ENCODE measurements at places on chromosomes 11 and 22. TPM values are rescaled to one million over a fixed set of nuclear protein-coding genes. Genes with fewer than 3 reads are reported as not detected.

DNA sequence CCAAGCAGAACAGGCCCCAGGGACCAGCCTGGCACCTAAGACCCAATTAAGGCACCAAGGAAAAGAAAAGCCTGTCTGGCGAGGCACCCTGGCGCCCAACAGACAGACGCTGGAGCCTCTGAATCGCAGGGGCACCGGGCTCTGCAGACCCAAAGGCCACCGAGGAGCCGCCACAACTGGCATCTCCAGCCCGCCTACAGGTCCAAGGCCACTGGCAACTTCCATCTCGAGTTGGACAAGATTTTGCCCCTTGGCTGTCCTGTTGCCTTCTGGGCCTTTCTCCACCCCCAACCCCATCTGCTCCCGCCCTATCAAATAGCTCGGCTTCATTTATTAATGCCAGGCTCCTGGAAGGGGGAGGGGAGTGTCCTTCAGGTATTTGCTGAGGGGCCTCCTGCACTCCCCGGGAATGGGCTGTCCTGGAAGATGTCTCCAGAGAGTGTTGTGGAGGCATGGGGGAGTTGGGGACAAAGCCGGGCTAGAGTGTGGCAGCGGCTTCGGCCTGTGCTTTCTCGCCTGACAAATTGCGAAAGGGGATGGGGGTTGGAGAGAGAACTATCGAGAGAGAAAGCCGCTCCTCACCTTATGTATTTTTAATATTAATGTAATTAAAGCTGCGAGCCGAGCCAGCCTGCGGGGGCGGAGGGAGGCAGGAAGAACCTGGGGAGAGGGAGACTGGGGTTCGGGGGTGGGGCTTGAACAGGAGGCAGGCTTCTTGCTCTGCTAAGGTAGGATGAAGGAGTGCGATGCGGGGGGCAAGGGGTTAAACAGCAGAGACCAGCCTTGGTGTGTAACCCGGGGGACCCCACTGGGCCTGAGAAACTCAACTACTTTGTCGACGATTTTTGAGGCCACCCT lies 2.0 kb downstream of the DSCAML1 start:
- no peak for DNase-seq
- H3K36me3 ChIP-seq = no peaks in the 10 kb centered on the region
- H3K27me3 ChIP-seq = peaks cover 14% of the 10 kb centered on the region
- no peak overlapping the region for H3K4me3 ChIP-seq
- H3K4me1 ChIP-seq = peaks cover 20% of the 10 kb centered on the region

RPS13 gene
- total RNA-seq = 810 TPM

GRCh38 chr22:28942801-28943500 lies 59.6 kb downstream of the ZNRF3 start:
- H3K27ac ChIP-seq = no peak overlapping the region
- no peak overlapping the region for H3K4me3 ChIP-seq

DGCR6 gene
- not detected for total RNA-seq

GRCh38 chr11:77994434-77995362 lies at the start of gene INTS4:
Gene INTS4, minus strand, starts transcription at chr11:77994668. Its CDS starts 25 bp downstream, at chr11:77994643.
- peaks cover 15% of the 10 kb centered on the region for H3K4me1 ChIP-seq
- H3K36me3 ChIP-seq = no peaks in the 10 kb centered on the region
- peak; percentile 100 for DNase-seq
- H3K4me3 ChIP-seq = peak within 1 kb of the TSS; percentile 78
- H3K27me3 ChIP-seq = no peaks in the 10 kb centered on the region

DNA sequence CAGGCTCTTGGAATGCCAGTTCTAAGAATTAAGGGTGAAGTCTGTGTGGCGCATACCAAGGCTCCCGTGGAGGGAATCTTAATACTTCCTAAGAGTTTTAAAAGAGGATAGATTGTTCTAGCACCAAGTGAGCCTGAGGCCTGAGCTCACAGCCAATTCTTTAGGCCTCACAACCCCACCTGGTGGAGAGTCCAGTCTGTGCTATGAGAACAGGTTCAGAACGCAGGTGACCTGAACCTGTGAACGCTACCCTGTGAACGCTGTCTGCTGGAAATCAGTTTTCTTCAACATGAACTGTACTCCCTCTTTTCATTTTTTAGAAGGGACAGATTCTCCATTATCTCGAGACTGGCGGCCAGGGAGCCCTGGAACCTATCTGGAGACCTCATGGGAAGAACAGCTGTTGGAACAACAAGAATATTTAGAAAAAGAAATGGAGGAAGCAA lies 43.2 kb upstream of the DLAT start:
- DNase-seq = peak; percentile 94
- no peaks in the 10 kb centered on the region for H3K27me3 ChIP-seq
- peak overlapping the region; percentile 22 for H3K4me3 ChIP-seq
- H3K4me1 ChIP-seq = peaks cover 94% of the 10 kb centered on the region
- H3K36me3 ChIP-seq = peaks cover 20% of the 10 kb centered on the region

GRCh38 chr11:19834771-19835170 lies 122.1 kb downstream of the NAV2 start:
- DNase-seq = no peak
- H3K36me3 ChIP-seq = peaks cover 28% of the 10 kb centered on the region
- H3K27ac ChIP-seq = no peak overlapping the region
- no peak overlapping the region for H3K4me3 ChIP-seq
- no peaks in the 10 kb centered on the region for H3K27me3 ChIP-seq

KIF18A gene
- 2.6 TPM for total RNA-seq

DNA sequence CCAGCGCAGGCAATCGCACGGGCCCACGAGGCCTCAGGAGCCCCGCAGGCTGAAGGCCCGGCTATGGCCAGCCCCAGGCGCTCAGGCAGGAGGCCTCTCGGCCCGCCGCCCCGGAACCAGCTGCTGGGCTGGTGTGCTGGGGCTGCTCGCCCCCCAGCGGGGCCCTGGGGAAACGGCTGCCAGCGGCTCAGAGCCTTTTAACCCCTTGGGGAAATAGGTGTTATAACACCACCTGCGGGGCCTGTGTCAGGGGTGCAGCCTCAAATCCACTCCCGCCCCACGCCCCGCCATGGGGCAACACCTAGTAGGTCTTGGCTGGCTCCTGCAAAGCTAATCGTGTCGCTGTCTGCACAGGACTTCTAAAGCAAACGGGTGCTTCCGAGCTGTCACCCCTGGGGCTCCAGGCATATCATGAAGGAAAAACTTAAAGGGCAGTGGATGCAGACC lies 237.4 kb downstream of the TTC28 start:
- H3K27me3 ChIP-seq = no peaks in the 10 kb centered on the region
- H3K27ac ChIP-seq = peak overlapping the region; percentile 86
- H3K4me1 ChIP-seq = peaks cover 8% of the 10 kb centered on the region
- H3K36me3 ChIP-seq = no peaks in the 10 kb centered on the region
- peak overlapping the region; percentile 64 for H3K4me3 ChIP-seq

- no peaks in the 10 kb centered on the region for H3K36me3 ChIP-seq
- H3K4me3 ChIP-seq = no peak overlapping the region
- H3K27me3 ChIP-seq = no peaks in the 10 kb centered on the region
Measured at GRCh38 chr11:117720061-117720511, 76.9 kb downstream of the DSCAML1 start.

DNA sequence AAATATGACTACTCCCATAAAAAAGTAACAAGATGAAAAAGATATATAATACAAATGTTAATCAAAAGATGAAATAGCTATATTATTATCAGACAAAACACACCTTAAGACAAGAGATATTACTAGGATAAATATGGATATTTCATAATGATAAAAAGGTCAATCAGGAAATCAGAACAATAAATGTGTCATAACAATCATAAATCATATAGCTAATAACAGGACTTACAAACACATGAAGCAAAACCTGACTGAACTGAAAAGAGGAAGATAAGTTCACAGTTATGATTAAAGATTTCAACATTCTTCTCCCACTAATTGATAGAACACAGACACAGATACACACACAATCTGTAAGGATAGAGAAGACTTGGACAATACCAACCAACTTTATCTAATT lies 47.2 kb downstream of the EIF3M start:
- H3K27me3 ChIP-seq = no peaks in the 10 kb centered on the region
- no peak for DNase-seq
- no peak overlapping the region for H3K27ac ChIP-seq

GRCh38 chr11:71172680-71173079 lies 79.7 kb downstream of the SHANK2 start:
- H3K36me3 ChIP-seq = no peaks in the 10 kb centered on the region
- H3K27me3 ChIP-seq = no peaks in the 10 kb centered on the region
- no peak overlapping the region for H3K27ac ChIP-seq
- DNase-seq = no peak
- no peaks in the 10 kb centered on the region for H3K4me1 ChIP-seq

GRCh38 chr11:2902784-2903671 lies 17.5 kb upstream of the CDKN1C start:
- H3K27me3 ChIP-seq = peaks cover 14% of the 10 kb centered on the region
- H3K36me3 ChIP-seq = no peaks in the 10 kb centered on the region
- DNase-seq = peak; percentile 66
- peak overlapping the region; percentile 59 for H3K4me3 ChIP-seq
- H3K4me1 ChIP-seq = peaks cover 55% of the 10 kb centered on the region
- peak overlapping the region; percentile 89 for H3K27ac ChIP-seq

GRCh38 chr11:126307706-126308105 lies 3.8 kb downstream of the DCPS start:
- DNase-seq = no peak
- no peaks in the 10 kb centered on the region for H3K36me3 ChIP-seq
- H3K4me1 ChIP-seq = peaks cover 51% of the 10 kb centered on the region
- no peak overlapping the region for H3K27ac ChIP-seq

DNA sequence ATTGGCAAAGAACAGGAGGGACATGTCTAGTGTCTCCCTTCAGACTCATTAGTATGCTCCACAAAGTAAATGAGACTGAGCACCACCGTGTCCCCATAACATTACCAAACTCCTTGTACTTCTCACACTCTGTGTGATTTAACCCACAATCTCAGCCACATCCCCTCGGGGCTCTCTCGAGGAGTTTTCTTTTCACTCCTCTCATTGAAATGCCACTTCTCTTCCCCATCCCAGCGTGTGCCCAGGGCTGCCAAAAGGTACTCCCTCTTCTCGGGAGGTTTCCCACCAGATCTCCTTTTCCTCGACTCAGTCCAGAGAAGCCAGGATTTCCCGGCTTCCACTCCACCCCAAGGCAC lies 1.1 kb downstream of the RBFOX2 start:
- peak overlapping the region; percentile 71 for H3K4me3 ChIP-seq
- DNase-seq = peak; percentile 54
- H3K4me1 ChIP-seq = peaks cover 35% of the 10 kb centered on the region
